Ovary (tissue), 10 donors: ENCODE measurements at places on chromosomes 2 and 18. TPM values are rescaled to one million over a fixed set of nuclear protein-coding genes. Genes with fewer than 3 reads are reported as not detected.

Gene HMSD
- not detected for total RNA-seq

Gene CRACDL
- 22.4 TPM for total RNA-seq

Gene ADAM23
- 6.8 TPM for total RNA-seq

Gene LGALSL
- total RNA-seq, result 20.3 TPM

DNA sequence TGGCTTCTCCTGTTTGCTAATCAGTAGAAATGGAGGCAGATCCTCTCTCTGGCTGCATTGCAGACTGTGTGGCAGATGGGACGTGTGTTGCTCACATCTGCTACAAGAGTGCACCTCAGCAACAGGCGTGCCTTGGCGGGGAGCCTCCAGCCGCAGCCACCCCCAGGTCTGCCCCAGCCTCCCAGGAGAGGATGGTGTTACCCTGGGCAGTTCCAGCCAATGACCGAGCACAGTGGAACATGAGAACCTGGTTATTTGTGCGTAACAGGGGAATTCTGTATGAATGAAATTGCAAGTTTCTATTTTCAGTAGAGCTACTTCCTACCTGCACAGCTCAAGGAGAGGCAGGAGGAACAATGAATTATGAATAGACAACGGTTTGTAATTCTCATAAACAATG, 130.6 kb upstream of the CBLN2 start:
- DNase-seq, result no peak

- DNase-seq, result no peak
Observed at GRCh38 chr18:40607542-40608148, 1347.4 kb upstream of the PIK3C3 start.

GRCh38 chr2:225274751-225275150, 124.8 kb upstream of the NYAP2 start:
- no peak for DNase-seq
